ENCODE measurements at places on chromosomes 5 and 9.
A peak's percentile ranks its signal among the peaks of the same experiment; 100 is the strongest.

DNA sequence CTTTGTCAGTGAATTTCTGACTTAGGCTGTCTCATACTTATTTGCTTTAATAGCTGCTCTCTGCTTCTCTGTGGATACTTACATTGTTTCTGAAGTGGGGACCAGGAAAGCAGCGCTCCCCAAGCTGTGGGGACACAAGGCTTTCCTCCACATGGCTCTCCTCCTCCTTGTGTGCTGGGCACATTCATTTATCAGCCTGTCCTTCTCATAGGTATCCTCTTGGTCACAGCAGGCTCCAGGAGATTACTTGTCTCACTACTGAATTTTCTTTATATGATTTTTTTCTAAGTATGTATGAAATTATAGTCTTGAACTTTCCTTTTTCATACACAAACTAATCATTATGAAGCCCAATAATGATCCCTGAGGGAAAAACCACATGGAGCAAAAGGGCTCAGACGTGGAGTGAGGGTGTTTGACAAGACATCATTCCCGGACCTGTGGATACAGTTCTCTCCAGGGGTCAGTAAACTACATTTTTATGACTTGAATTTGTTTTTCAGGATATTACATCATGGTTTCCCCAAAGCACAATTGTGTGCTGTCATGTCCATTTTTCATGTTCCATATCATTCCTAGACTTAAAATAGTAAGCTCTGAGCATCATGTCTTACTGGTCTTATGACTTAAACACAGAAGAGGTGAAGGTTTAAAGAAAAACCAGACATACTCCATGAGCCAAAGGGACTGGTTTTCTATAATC, 234.5 kb downstream of the PCSK1 start:
- no peak for DNase-seq

DNA sequence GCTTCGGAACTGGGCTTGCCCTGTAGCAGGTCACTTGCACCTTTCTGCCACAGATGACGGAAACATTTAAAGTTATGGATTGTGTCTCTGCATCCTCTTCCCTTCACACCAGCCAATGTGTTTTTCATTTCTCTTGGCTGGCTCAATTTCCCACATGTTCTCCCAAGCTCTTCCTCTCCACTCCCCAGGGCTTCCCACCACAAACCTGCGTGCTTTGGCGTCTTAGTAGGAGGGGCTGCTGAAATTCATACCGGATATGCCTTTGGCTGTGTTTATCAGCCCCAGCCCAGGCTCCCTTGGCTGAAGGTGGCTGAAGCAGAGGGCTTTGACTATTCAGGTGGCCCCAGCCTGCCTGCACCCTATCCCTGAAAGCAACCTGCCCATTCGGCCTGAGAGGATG, 32.1 kb downstream of the ADRB2 start:
- DNase-seq, result no peak

- DNase-seq, result no peak
Observed at GRCh38 chr5:103346162-103346748, 87.7 kb downstream of the MACIR start.

- DNase-seq, result peak; percentile 41
Observed at GRCh38 chr5:112929336-112930081, 7.5 kb upstream of the REEP5 start.

GRCh38 chr5:56095579-56096102, 100.9 kb upstream of the IL6ST start:
- DNase-seq, result no peak

DNA sequence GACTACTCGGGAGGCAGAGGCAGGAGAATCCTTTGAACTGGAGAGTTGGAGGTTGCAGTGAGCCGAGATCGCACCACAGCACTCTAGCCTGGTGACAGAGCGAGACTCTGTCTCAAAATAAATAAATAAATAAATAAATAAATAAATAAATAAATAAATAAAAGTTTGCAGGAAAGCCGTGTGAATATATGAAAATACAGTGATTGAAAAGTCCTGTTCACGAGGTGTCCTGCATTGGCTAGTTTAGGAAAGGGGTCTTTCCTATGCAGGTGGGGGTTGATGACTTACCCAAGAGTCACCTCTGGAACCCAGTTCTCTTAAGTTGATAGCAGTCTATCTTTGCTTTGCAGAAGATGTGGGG, 7.3 kb downstream of the TENT4A start:
- DNase-seq, result no peak

DNA sequence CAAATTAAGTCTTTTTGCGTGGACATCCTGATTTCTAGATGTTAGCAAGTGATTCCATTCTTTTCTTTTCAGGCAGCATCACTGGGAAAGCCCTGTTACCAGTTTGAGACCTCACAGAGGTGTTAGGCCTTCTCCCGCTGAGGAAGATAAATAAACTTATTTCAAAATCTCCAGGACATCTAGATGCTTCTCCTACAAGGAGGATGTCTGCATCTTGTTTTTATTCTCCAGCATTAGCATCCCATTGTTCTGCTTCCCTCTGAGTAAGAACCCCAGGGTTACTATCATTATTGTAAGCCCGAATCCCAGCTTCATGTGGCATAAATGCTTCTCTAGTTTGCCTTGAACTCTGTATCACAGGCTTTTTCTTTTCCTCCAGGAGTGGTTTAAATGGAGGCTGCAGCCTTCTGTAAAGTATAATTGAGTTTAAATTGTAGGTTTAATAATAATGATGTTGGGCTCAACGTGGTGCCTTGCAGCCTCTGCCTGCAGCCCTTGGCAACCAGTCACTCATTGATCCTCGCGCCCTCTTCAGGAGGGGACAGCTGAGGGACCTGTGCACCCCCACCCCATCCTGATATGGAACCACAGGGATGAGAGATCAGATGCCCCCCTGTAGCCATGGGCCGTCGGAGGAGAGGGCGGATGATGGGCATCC, 114.9 kb downstream of the PDZD2 start:
- no peak for DNase-seq

- no peak for DNase-seq
Observed at GRCh38 chr5:159174511-159175168, 34.7 kb downstream of the RNF145 start.

- no peak for DNase-seq
Observed at GRCh38 chr9:76232861-76233489, 161.3 kb downstream of the RFK start.

DNA sequence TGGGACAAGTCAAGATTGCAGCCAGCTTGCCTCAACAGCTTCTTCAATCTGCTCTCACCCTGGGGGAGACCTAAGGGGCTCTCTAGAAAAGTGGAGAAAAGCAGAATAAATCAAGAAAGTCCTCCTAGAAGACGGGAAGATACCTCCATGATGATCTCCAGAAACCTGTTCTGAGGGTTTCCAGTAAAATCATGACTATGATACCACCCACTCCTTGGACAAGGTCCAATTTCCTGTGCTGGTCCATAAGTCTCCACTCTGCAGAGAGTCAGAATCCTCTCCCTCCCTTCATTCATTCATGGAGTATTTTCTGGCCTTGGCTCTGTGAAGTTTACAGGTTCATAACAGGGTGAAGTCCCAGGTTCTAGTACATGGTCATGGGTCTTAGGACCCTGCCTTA, 168.6 kb downstream of the SLC12A2 start:
- DNase-seq, result no peak

DNA sequence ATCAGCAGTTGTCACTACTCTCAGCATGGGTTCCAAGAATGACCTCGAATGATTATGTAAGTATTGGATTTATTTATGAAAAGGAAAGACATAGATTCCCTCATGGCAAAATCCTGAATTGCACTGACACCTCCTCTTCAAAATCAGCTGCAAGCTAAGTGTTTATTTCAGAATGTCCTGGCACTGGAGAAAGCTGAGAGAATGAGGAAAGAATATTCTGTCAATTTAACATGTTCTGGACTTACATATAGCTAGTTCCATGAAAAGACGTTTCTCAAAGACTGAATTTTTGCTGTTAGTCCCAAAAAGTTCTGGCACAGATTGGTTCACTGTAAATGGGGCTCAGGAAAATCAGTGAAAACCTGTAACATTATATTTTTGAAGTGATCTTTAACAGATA, 120.3 kb downstream of the NREP start:
- no peak for DNase-seq

- no peak for DNase-seq
Observed at GRCh38 chr5:57700072-57700471, 217.5 kb upstream of the ACTBL2 start.

DNA sequence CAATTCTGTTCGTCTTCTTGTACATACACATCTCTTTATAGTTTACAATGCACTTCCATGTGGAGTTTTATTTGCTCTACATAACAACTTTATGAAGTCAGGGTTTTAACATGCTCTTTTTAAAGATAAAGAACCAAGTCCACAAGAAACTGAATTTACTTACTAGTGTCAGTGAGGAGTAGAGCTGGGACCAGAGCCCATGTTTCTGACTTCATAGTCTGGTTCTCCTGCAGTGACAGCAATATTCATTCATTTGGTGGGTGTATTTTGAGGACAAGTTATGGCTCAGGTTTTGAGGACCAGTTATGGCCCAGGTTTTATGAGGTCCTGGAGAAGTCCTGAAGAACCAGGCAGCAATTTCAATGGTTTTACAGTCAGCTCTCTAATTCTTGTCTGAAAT, 481.9 kb upstream of the TNC start:
- no peak for DNase-seq

- no peak for DNase-seq
Observed at GRCh38 chr5:67693956-67694809, 497.6 kb upstream of the CD180 start.

- DNase-seq, result no peak
Observed at GRCh38 chr5:71832812-71833715, 114.0 kb downstream of the CARTPT start.

DNA sequence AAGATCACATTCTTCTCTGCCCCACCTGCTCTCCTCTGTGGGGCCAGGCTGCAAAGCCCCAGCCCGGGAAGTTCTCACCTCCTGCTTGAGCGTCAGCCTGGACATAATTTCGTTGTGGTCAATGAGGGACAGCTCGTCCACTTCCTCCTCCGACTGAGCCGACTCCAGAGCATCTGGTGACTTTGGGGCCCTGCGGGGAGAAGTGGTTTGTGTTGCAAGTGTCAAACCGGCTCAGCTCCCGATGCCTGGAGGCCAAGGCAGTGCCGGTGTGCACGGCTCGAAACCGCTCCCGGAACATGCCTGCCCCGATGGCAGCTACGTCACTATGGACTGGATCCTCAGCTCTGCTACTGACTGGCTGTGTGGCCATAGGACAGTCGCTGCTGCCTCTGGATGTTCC, 52.8 kb downstream of the PRRT1B start:
- peak; percentile 8 for DNase-seq

GRCh38 chr5:148880696-148881095, 54.3 kb downstream of the ADRB2 start:
- DNase-seq, result no peak

DNA sequence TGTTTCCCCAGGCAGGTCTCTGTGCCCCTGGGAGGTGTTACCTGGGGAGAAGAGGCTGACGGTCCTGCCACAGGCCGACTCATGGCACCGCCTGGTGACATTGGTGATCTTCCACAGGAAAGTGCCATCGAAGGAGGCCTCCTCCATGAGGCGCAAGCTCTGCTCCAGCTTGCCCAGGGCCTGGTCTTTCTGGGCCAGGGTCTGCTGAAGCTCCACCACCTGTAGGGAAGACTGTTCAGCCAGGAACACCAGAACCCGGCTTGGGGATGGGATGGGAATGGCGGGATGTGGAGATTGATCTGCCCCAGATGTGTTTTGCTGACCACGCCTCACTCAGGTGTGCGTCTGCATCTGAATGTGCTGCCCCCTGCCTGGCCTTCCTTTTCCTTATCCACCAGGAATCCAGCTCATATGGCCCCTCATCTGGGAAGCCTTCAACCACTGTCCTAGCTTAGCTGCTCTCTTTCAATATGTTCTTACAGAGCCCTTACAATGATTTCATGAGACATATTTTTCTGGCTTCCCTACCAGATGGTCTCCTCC, 15.2 kb downstream of the TRAF1 start:
- DNase-seq, result no peak

GRCh38 chr5:143682929-143683386, 129.0 kb upstream of the HMHB1 start:
- DNase-seq, result no peak

DNA sequence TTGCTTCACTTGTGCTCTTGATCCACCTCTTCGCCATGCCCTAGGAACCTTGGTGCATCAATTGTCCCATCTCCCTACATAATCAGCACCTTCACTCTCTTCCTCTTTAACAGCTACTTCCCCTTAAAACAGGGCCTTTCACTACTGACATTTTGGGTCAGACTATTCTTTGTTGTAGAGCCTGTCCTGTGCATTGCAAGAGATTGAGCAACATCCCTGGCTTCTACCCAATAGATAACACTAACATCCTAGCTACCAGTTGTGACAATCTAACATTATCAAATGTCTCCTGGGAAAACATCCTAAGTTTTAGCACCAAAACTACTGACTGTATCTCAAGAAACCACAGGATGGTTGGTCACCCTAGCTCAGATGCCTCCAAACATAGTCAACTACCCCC, 854.3 kb upstream of the DMAC1 start:
- no peak for DNase-seq

DNA sequence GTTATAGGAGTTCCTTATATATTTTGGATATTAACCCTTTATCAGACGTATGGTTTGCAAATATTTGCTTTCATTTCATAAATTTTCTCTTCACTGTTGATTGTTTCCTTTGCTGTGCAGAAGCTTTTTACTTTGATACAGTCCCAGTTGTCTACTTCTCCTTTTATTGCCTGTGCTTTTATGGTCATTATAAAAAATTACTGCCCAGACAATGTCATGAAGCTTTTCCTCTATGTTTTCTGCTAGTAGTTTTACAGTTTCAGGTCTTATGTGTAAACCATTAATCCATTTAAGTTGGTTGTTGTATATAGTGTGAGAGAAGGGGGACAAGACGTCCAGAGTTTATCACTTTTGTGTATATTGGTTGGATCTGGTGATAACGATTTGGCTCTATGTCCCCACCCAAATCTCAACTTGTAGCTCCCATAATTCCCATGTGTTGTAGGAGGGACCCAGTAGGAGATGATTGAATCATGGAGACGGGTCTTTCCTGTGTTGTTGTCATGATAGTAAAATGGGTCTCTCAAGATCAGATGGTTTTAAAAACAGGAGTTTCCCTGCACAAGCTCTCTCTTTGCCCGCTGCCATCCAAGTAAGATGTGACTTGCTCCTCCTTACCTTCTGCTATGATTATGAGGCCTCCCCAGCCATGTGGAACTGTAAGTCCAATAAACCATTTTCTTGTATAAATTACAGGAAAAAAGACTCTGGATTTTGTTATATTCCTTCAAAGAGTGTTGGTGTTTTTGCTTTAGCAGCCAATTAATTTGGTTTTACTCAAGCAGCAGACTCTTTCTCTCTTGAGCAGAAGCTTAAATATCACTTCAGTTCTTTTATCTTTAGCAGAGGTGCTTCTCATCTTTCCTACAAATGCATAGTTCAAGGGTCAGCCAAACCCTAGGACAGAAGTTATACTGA, 13.7 kb downstream of the F2R start:
- DNase-seq, result no peak

DNA sequence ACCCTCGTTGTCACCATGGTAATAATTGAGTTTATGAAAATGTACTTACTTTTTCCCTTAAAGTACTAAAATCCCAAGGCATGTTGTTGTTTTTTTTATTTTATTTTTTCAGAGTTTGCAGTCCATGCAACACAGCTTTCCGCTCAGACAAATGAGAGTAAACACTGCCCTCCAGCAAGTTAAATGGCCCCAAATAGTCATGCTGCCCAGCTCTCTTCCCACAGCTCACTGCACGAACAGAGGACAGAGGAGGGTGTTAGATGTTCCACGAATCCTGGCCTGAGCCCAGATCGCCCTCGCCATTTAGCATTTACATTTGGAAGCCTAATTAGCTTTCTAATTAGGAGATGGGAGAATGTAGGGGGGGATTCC, 1.9 kb downstream of the NIM1K start:
- no peak for DNase-seq

Measured in CD4-positive, alpha-beta T cell treated with Interleukin-4 for 4 hours (primary cell).